NCI-H146 (cell line): ENCODE measurements at places on chromosomes 7 and 10.

DNA sequence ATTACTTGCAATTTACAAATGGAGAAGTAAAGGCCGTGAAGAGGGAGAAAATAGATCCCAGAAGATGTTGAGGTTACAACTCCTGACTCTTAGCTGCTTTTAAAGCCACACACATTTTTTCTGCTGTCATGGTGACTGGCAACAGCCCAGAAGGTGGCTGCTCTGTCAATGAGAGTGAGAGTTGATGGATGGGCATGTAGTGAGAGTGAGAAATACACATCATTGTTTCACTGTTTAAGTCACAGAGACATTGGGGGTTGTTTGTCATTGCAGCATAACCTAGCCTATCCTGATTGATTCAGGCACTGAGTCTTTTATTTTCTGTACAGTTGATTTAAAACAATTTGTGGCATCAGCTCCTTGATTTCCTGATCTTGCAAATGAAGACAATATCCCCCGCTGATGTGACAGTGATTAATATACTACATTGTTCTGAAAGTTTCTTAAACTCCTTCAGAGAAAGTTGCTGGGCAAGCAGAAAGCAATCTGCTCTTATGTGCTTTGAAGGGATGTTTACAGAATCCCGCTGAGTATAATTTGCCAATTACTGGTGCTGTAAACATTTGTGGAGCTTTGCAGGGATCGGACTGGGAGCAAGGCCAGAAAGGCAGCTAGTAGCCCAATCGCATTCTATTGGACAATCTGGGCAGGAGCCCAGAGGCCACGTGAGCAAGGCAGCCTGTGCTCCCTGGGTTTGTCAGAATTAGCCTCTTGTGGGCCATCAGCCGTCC, 229.6 kb downstream of the PRPF18 start:
- peak; percentile 98 for DNase-seq

GRCh38 chr10:28849821-28850220, 172.5 kb downstream of the BAMBI start:
- no peak for DNase-seq

DNA sequence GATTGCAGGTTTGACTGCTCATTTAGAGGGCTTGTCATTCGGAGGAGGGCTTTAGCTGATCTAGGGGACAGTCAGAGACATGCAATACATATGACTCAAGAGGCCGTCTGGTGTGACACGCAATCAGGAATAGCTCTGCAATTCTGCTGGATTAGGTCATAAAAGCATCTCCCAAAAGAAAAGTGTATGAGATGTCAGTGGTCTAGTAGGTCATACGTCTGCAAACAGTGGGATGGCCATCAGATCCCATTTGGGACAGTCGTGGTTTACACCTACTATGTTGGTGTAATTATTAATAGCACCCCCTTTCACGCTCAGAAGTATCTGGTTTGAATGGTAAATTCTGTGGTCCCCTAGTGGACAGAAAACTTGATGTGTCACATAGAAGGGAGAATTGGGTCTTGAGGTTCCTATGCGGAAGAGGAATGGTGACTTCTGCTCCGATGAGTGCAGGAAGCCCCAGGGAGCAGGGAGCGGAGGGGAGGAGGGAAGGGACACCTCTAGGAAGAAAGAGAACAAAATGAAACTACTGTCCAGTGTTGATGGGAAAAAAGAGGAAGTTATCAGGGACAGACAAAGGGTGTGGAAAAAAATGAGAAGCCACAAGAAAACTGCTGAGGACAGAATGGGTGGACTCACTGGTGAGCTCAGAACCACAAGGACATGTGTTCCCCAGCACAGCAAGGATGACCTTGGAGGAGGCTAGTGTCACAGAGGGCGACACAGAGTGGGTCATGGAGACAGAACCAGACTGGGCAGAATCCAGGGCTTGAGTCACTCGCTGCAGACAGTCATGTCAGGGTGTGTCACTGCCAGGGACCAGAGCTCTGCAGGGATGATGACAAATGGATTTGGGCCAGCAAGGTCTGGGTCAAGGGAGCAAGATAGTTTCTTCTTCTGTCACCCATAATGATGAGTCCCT, 59.9 kb downstream of the MAP3K8 start:
- no peak for DNase-seq

GRCh38 chr7:151061213-151062110, 2.1 kb downstream of the SLC4A2 start:
- DNase-seq, result no peak

DNA sequence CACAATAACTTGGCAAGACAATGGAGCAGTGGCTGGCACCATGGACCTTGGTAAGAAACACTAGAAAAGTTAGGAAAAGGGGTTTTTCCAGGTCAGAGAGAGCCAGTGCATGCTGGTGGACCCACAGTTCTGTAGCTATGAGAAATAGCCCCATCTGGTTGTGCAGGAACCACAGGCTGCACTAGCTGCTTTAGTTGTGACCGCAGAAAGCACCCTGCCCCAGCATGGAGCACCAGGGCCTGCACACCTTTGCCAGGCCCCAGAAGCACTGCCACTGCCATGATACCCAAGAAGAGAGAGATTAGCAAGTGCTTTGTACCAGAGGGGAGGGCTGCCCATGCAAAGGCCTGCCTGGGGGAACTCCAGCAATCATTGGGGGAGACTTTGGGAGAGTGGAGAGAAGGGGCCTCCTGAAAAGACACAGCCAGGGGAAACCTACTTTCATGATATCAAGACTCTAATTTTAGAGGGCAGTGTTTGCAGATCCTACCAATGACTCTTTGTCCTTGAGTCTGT, 256.1 kb upstream of the C7orf33 start:
- no peak for DNase-seq

DNA sequence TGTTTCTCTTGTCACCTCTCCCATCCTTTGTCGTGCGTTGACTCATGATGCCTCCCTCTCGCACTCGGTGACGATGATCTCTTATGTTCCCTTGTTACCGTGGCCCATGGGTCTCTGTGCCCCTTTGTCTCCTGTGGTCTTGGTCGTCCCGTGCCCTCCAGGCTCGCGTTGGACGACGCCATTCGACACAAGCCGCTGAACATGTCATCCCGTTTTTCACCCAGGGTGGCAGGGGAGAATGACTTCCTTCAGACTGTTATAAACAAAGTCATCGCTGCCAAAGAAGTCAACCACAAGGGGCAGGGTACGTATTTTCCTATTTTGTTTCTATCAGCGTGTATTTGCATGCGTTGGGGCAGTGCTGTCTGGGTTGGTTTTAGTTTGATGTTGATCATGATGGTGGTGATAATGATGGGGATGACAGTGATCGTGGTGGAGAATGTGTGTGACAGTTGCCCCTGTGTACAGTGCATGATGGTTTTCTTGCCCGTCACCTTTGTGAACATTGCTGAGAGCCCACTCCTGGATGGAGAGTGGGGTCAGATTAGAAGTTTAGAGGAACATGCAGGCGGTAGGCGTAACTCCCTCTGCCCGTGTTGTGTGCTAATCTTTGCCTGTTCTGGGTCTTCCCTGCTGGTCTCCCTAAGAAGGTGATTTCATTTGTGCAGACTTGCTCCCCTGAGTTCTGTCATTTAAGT, 107.0 kb downstream of the DOCK1 start:
- DNase-seq, result no peak

DNA sequence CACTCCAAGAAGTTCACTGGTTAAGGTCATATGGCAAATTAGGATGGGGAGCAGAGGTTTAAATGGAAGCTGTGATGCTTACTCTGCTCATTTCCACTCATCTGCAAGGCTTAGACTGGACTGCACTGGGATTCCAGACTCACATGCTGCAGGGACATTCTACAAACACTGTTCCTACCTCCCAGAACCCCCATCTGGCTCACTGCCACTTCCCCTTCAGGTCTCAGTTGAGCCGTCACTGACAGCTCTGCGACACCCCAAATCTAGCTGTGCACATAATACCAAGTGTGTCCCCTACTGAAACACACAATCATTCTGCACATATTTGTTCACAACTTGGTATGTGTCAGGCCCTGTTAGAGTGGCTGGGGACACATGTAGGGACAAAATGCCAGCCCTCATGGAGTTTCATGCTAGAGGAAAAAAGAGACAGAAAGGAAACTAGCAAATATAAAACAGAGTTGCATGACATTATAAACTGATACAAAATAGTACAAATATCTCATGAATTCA, 5.4 kb downstream of the PRKCQ start:
- no peak for DNase-seq

GRCh38 chr10:36476399-36476798, 649.0 kb upstream of the ANKRD30A start:
- no peak for DNase-seq

DNA sequence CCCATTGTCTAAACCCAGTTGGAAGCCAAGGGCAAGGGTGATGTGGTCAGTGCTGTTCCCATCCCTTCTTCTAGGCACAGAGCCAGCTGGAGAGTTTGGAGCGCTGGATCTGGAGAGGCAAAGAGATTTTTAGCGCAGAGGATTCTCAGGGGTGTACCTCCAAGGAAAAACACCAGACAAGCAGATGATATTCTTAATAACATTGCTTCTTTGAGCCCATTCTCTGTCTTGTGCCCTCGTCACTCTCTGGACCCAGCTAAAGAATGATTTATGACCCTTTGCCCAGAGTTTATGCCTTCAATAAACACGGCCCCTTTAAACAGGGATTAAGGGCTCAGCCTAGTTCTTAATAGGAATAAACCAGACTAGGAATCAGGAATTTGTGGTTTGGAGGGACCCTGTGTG, 4.7 kb upstream of the HIP1 start:
- peak; percentile 12 for DNase-seq

GRCh38 chr7:2597273-2597640, 34.5 kb upstream of the TTYH3 start:
- no peak for DNase-seq

DNA sequence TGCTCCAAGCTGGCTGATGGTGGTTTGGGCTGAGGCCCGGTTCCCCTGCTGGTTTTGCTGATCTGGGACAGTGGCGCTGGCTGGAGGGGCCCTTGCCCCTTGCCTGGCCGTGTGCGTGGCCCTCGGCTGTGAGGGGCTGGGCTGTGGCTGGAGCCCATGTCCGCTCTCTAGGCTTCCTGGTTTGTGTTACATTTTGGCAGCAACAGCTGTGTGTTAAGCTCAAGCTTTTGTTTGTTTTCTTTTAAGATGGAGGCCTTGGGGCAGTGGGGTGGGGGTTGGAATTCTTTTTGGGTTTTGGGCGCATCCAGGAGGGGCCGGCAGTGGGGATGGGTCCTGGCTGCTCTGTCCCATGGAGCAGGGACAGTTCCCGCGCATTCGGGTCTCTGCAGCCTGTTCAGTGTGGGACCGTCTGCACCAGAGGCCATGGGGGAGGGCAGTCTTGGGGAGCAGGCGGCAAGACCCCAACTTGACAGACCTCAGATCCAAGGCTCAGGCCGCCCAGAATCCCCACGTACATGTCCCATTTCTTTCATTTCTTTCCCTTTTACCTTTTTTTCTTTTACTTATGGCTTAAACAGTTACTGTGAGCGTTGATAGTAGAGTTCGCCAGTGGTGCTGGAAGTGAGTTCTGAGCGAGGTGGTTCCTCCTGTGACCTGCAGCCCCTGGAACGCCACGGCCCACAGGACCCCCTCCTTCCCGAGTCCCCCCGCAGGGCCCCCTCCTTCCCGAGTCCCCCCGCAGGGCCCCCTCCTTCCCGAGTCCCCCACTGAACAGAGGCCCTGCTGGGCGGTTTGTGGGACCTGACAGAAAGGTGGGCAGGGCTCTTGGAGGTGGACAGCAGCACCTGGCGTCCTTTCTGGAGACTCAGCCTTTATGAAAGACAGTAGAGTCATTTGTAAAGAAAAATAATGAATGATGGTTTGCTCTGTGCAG, 75.3 kb downstream of the INPP5A start:
- DNase-seq, result no peak

- no peak for DNase-seq
Measured at GRCh38 chr10:104509981-104510380, 131.1 kb upstream of the SORCS3 start.

GRCh38 chr10:26437637-26438461, at the start of gene APBB1IP:
TSS of gene APBB1IP (plus strand) at chr10:26438341. CDS start at chr10:26492327, 53,986 bp downstream.
- no peak for DNase-seq

DNA sequence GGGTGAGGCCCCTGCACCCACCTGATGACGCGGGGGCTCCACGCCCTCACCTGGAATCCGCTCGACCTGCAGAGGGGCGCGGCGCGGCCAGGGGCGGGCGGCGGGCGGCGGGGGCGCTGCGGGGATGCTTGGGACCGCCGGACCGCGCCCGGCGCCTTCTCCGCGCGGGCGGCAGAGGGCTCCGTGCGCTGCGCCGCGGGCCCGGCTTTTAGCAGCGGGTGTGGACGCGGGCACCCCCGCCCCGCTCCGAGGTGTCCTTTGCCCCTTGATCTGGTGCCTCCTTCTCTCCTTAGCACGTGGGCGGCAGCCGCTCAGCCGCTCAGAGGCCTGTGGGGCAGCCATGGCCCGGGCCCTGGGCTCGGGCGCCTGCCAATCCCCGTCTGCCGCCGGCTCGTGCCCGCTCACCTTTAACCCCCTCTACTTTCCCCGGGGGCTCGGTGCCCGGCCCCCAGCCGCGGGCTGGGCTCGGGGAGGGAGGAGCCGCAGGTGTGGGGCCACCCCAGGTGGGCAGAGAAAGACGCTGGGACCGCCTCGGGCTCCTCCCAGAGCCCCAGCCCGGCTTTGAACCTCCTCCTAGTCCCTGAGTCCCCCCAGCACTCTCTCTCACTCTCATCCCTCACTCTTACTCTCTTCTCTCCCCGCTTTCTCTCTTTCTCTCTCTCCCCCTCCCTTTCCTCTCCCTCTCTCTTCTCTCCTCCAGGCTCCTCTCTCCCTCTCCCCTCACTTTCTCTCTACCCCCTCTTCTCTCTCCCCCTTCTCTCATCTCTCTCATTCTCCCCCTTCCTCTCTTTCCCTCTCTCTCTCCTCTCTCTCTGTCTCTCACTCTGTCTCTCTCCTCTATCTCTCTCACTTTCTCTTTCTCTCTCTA, 19.7 kb upstream of the VPS37D start:
- peak; percentile 73 for DNase-seq

- DNase-seq, result no peak
Measured at GRCh38 chr10:2150288-2150687, 413.0 kb upstream of the ADARB2 start.

DNA sequence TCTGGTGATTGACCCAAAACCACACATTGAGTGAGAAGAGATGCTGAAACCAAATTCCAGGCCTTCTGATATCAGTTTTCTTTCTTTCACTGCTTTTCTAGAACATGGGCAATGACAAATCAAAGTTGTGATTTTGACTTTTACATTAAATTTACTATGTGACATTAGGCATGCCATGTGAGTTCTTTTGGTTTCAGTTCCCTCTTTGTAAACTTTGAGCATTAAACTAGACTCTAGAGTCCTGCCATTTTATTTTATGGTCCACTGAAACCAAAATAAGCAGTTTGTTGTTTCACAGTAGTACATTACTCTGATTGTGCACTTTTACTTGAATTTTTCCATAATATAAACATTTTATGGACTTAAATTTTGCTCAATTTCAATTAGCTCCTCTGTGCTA, 381.1 kb upstream of the SEMA3D start:
- no peak for DNase-seq

GRCh38 chr7:37449621-37450020, 957 bp upstream of the ELMO1 start:
- no peak for DNase-seq

- DNase-seq, result peak; percentile 72
Measured at GRCh38 chr7:149873970-149874643, 338 bp downstream of the ATP6V0E2 start.

- no peak for DNase-seq
Measured at GRCh38 chr10:1121271-1121970, 65.2 kb downstream of the WDR37 start.
